Ascending aorta (tissue), 2 donors: ENCODE measurements at places on chromosomes 3 and 15.

DNA sequence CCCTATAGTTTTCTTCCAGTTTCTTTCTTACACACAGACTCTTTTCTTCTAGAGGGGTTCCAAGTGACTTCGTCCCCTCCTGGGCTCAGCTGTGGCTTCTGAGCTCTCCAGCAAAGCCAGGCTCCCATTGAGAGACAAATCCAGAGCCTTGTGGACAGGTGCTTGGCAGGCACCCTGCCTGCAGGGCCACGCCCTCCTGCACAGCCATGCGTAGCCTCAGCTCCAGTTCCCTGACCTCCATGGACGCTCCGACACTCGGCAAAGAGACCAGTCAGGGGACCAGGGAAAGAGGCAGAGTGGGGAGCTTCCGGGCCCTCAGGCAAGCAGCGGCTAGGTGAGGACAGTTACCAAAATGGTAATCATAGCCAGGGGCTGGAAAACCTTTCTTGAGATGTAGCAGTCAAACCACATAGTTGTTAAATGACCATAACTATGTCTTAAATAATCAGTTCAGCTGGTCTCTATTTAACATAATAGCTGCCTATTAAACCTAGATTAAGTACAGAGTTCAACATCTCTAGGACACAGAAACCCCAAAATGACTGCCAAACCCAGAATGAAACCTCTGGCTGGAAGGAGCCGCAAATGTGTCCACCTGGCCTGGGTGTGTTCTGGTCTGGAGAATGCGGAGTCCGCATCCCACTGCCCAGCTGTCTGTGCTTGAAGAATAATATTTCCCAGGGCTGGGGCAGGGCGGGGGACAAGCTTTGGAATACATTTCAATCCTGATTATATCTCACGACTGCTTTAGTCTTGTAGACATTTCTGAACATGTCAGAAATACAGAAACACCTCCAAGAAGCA is 69.3 kb upstream of the RGMA start:
- no peak for DNase-seq

GRCh38 chr3:160987982-160988964 is 116.9 kb downstream of the B3GALNT1 start:
- DNase-seq = no peak

- no peak for DNase-seq
These were observed 39.2 kb upstream of the VPS8 start for GRCh38 chr3:184772667-184773272.

GRCh38 chr3:158095814-158096704 is 10.2 kb downstream of the SHOX2 start:
- DNase-seq = no peak

GRCh38 chr15:96914081-96914480 is 583.6 kb downstream of the NR2F2 start:
- no peak for DNase-seq

DNA sequence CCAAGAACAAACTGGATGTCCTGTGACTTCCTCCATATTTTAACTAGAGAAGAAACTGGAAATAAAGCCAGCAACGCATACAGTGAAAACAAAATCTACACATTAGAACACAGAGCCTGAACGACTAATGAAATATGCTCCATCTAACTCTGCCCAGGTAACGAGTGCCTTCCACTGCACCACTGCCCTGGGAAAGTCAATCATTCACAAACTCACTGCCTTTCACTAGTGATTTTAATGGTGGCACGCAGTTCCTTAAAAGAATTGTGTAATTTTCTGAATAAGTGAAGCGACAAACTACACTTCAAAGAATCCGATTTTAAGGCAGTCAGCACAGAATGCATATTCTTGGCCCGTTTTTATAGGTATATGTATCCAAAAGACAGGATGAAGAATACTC is 416.0 kb downstream of the SHQ1 start:
- no peak for DNase-seq

DNA sequence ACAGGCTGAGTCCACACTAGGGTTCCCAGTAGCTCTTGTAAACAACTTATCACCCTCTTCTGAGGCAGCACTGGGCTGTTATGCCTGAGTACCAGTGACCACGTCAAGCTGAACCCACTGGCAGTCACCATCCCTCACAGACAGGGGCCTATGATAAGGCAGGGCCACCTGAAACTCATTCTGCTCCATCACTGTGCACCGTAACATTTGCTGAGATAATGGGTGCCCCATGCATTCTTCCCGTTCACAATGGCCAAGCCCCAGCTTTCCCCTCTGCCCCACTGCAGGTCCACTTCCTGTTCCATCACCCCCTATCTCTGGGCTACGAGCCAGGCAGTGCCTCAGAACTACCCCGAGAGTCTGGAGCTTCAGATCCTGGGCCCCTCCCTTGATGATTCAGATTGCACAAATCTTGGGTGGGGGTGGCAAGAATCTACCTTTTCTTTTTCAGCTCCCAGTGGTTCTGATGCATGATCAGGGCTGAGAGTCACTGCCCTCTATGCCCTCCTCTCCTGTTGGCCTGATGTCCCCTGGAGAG is 158.0 kb downstream of the RAB11A start:
- DNase-seq = no peak

GRCh38 chr3:185815391-185816282 is 9.2 kb downstream of the IGF2BP2 start:
- DNase-seq = no peak

GRCh38 chr3:139288266-139288821 is 55.5 kb upstream of the MRPS22 start:
- no peak for DNase-seq
